ENCODE measurements at places on chromosomes 16 and 17.

DNA sequence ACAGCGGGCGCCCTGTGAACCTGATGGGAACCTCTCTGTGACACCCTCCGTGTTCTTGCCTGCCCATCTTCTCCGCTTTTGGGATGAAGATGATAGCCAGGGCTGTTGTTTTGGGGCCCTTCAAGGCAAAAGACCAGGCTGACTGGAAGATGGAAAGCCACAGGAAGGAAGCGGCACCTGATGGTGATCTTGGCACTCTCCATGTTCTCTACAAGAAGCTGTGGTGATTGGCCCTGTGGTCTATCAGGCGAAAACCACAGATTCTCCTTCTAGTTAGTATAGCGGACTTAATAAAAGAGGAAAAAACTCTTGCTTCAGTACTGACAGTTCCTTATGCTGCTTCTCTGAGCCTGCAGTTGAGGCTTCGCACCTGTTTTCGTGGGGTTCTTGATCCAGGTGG, 10.5 kb downstream of the CDK5RAP3 start:
- no peak for DNase-seq

GRCh38 chr17:40922239-40922638, 15.2 kb downstream of the KRT23 start:
- no peak for DNase-seq

- no peak for DNase-seq
Observed at GRCh38 chr17:75881678-75882454, 3.5 kb upstream of the TRIM47 start.

GRCh38 chr17:27896701-27897100, 3.5 kb upstream of the LYRM9 start:
- no peak for DNase-seq

DNA sequence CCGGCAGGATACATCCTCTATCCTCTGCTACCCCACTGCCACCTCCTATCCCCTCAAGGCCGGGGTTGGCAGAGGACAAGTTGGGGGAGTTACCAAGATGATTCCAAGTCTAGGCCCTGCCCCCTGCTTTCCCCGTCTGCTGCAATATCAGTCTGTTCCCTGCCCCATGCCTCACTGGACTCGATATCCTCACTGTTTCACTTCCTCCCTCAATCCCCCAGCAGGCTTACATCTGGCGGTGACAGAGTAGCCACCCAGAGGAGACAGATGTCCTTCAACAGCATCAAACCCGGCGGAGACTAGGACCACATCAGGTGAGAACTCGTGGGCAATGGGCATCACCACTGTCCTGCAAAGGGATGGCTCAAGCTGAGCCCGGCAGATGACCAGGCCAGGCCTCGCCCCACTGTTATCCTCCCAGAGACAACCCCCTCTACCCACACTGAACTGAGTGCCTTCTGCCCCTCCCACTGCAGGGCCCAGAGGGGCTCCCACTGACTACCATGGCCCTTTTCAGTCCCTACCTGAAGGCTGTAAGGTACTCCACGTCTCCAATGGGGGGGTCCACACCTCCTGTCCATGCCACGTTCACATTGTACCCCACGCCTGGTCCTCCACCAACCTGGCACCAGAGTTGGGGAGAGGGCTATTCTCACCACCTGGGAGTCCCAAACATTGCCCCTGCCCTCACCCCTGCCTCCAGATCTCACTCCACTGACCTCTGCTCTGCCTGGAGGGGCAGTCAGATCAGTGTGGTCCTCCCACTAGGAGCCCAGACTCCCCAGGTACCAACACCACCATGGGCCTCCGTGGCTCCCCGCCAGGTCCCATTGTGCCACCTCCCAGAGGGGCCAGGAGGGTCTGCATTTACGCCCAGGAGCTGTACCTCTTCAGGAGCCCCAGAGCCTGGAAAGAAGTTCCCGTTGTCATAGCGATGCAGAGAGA, 9.6 kb downstream of the G6PC3 start:
- no peak for DNase-seq

- DNase-seq, result no peak
Observed at GRCh38 chr16:70437582-70438557, 1.0 kb downstream of the ST3GAL2 start.

DNA sequence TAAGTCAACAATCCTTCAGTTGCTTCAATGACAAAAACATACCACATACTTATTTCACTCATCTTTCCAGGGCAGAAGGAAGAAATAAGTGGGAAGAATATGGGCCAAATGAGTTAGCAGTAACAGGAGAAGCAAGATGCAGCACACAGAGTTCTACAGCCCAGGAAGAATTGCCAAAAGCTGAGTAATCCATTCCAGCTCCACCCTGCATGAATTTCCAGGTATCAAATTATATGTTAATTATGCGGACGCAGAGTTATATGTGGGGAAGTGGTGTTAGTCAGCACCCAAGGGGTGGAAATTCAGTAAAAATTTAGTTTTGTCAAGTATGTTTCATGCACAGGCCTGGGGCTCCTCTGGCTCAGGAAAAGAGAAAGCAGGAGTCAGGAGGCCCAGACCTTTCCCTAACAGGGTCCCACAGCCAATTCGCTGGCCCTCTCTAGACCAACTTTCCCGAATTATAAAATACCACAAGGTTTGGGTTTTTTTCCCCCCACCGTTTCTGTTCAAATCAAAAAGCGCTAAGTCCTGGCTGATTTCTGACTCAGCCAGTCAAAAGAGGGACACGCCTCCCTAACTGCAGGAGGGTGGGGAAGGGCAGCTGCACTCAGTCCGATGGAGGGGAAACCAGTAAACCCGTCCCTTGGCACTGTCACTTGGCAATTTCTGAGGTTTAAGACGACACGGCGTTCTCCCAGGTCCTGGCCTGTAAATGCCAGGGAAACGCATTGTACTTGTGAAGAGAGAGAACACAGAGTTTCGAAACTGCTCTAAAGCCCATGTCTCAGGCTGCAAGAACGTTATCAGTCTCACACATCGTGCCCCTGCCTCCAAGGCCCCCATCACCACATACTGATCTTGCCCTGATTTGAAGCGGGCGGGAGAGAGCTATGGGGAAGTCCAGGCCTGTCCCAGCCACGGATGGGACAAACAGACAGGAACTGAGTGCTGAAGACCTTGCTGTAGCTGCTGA, 58.1 kb downstream of the ZFHX3 start:
- no peak for DNase-seq

- no peak for DNase-seq
Observed at GRCh38 chr16:50449800-50450199, 81.0 kb upstream of the BRD7 start.

- DNase-seq, result peak; percentile 64
Observed at GRCh38 chr17:78896091-78896833, 6.7 kb downstream of the CEP295NL start.

DNA sequence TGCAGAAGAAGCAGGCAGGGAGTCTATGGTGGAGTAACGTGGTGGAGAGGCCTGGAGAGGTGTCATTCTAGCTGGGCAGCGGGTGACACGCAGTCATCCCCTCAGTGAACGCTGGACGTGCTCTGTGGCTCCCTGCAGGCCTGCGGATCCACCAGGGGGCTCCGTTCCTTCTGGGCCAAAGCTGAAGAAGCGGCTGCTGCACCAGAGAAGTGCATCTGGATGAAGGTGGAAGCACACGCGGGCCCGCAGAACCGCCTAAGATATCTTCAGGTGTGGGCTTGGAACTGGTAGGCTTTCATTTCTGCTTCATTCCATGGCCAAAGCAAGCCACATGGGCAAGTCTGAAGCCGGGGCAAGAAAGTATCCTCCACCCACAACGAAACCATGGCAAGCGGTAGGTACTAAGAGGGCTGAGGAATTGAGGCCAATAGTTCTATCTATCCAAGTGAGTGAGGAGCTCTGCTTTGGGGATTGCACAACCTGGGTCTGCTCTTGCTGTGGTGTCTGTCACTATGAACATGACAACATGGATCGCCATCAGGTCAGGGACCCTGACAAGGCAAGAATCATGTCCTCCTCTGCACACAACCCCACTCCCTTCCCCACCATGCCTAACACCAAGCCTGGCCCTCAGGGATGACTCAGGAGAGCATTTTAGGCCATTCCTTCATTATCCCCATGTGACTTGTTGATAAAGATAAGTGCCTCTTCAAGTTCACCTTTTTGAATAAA, 78.9 kb upstream of the FBXO47 start:
- no peak for DNase-seq

GRCh38 chr16:66298006-66298405, 68.5 kb upstream of the CDH5 start:
- DNase-seq, result no peak
